Ammon's horn (tissue), 1 donor: ENCODE measurements at places on chromosomes 1 and 21.
A peak's percentile ranks its signal among the peaks of the same experiment; 100 is the strongest.

DNA sequence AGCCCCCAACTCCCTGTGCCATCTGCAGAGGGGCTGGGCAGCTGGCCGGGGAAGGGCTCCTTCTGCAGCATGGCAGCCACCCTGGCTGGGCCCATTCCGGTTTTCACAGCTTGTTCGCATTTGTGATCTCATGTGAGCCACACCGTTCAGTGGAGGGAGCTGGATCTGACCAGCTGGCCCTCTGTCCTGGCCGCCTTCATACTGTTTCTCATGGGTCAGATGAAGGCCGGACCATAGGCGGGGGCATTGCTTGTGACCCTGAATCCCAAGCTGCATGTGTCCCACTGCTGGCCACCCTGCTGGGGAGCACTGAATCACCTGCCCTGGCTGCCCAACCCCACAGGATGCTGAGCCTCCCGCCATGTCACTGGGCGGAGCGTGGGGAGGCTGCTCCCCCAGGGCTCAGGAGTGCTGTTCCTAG is 36.4 kb upstream of the PRSS38 start:
- DNase-seq = no peak

DNA sequence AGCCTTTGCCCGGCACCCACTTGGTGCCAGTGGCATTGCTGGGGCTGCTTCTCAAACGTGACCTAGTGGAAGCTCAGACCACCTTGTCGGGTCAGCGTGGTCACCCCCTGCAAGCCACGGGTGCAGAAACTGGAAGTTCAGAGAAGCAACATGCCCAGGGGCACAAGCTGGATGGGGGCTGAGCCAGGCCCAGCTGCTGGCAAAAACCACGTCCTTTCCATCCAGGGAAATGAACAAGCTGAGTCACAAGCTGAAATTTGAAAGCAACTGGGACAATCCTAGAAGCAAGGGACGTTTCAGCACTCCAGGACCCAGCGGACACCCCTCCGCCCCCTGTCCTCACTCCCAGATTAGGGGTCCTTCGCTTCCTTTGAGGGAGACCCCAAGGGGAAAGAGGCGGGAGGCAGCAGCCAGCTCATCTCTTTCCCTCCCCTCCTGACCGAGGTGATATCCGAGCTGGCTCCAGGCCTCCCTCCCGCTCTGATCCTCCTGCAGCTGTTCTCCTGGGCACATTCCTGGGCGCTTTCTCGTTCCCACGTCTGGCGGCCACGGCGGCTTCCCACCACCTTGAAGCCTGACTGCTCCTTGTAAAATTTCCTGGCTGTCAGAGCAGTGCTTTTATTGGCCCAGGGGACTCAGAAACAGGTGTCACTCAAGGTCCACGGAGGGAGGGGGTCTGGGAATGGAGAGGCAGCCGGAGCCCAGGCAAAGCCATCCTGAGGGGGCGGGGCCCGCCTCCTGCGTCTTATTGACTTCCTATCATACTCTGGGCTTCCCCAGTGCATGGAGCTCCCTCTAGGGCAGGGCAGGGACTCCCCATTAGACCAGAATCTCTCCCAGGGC is 62.8 kb downstream of the PAX7 start:
- DNase-seq = no peak

DNA sequence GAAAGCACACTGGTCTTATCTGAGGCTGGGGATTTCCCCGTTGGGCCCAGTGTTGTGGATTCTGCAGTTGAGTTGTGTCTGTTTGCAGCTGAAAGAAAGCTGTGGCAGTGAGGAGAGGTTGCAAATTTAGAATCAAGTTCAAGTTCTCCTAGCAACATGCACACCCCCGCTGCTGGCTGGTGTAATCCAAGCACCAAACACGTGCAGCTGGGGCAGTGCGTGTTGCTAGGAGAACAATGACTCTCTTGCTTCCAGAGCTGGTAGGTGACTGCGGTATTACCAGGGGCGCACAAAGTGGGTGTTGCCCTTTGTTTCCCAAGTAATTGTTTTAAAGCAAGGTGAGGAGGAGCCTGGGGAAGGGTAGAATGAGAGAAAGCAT is 91.5 kb downstream of the IER5 start:
- DNase-seq = peak; percentile 90

GRCh38 chr1:107480548-107481415 is 339.9 kb downstream of the NTNG1 start:
- DNase-seq = peak; percentile 64

GRCh38 chr1:203066965-203067364 is 18.8 kb downstream of the MYOG start:
- no peak for DNase-seq

DNA sequence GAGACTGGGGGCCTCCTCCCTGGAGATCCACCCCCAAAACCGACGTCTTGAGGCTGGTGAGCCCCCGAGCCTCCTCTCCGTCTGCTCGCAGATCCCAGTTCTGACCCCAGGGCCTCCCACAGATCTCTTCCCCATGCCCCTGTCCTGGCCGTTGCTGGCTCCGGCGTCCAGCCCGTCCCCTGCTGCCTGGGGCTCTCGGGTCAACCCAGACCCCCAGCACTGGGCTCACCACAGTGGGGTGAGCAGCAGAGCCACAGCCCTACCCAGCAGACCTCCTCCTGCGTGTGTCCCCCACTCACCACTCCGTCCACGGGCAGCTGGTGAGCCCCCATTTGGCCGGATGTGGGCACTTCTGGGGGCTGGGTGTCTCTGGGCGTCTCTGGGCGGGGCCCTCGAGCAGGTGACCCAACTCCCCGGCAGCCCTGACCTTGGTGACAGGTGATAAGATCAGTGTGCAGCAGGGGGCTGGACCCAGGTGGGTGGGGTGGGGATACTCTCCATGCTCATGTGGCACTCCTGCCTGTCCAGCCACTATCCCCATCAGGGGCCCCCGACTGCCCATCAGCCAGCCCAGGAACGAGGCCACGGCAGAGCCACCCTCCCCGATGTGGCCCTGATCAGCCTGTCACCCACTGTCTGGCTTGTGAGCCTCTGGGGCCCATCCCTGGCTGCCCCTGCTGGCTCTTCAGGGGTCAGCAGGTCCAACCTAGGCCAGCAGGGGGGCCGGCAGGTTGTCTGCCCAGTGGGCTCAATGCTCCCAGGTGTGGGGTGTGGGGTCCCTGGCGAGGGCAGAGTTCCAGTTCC is 709 bp downstream of the TNFRSF14 start:
- DNase-seq = no peak

GRCh38 chr1:81635816-81636215 is 164.9 kb upstream of the ADGRL2 start:
- no peak for DNase-seq

DNA sequence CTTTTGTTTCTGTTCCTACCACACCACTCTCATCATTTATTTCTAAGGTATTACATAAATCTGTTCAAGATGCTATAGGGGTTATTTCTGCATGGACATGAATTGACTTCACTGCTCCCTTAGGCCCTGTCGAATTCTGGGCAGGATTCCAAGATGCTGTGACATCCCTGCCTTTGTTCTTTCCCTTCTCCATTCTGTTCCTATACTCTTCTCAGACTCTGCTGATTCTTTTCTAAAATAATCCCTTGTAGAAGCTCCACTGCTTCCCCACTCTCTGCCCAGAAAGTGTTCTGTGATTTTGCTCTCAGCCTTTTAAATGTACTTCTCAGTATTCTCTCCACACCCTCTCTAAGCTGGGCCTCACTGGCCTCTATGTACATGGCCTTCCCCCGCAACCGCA is 99.2 kb downstream of the PHTF1 start:
- DNase-seq = peak; percentile 56

GRCh38 chr1:230242326-230242725 is 175.3 kb downstream of the GALNT2 start:
- DNase-seq = no peak

DNA sequence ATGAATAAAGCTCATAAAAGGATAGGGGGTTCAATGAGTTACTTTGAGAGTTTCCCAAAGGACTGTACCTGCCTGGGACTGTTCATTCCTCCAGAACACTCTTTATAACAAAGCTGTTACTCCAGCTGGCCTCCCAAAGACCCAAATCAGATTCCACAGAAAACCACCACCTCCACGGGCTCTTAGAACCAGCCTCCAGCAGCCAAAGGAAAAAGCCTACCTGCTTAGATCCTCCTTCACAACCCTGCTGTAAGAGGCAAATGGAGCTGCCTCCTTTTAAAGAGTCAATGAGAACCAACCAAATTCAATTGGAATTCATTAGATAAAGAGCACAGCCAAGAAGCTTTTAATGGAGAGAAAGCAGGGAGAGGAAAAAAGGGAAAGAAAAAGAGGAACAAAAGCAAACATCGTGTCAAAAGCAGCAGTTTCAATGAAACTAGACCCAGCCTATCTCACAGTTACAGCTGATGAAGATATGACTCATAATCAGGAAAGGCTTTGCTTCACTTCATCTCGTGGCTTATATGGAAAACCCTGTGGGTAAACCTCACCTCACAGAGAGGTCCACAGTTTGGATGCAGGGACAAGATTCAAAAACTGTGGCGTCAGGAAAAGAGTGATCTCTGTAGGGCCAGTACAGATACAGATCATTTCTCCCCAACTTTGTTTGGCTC is 27.8 kb upstream of the FMO4 start:
- no peak for DNase-seq

DNA sequence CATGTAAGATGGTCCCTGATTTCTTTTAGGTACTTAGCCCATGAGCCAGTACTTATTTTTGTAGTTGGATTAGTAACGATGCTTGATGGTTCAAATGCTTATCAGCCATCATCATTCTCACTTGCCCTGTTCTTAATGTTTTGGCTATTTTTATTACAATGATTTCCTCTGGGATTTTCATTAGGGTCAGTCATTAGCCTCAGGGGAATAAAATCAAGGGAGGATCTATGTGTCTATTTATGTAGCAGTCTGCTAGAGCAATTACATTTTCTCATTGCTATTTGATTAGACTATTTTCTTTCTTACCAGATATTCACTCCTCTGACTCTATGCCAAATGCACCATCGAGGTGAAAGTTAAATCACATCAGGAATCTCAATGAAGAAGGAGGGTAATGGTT is 10.9 kb upstream of the CCT8 start:
- no peak for DNase-seq

GRCh38 chr1:170686291-170686690 is 22.4 kb downstream of the PRRX1 start:
- no peak for DNase-seq

DNA sequence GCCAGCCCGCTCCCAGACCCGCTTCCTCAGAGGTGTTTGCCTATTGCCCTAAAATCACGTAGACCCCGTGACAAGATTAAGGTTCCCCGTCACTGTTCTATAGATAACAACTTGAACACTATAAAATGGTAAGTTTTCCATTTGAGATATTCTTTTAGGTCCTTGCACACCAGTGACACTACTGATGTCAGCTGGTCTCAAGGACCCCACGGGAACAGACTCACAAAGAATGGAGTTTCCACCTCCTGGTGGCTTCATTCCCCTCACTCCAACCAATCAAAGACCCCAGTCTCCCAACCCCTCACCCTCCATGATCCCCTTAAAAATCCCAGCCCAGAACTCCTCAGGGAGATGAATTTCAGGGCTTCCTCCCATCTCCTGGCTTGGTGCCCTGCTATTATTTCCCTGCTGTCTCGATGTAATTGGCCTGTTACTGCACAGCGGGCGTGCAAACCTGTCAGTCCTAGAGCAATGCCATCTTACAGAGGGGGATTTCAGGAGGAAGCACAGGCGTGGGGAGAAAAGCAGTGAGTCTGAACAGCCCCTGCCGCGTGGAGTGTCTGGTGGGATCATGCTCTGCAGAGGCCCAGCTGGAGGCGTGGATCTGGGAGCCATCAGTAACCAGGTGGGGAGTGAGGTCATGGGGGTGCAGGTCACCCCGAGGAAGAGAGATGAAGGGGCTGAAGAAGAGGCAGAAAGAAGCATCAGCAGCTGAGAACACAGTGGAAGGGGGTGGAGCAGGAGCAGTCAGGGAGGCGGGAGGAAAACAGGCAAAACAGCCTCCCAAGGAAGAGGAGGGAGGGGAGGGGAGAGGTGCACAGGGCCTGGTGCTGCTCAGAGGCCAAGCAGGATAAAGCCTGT is 35.1 kb upstream of the LBR start:
- no peak for DNase-seq

GRCh38 chr1:32798679-32799416 is 18.3 kb downstream of the YARS1 start:
- no peak for DNase-seq

- DNase-seq = no peak
Measured at GRCh38 chr1:36148821-36149236, 457 bp downstream of the TRAPPC3 start.

- DNase-seq = peak; percentile 32
Measured at GRCh38 chr1:168535536-168535935, 8.3 kb downstream of the XCL2 start.

GRCh38 chr1:98181036-98181764 is 260.4 kb upstream of the DPYD start:
- DNase-seq = no peak

DNA sequence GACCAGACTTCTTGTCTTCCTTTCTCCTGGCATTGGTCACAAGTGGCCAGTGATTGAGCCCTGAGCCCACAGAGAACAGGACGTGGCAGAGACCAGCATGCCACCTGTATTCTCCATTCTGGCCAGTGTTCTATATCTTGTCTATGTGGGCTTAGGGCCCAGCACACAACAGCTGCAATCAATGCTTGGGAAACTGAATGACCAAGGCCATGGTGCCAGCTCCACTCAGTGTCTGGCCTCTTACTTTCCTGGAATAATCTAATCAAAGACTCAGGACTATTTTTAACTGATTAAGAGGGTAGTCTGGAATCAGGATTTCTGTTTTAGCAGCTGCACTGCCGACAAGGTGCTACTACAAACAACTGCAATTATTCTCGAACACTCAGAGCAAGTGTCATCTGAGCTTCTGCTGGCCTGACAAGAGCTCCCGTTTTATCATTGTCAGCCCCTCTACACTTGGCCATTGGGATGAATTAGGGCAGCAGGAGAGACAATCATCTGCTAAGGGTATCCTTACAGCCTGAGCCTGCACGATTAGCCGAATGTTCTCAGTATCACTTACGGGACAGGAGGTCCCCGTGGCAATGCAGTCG is 74.4 kb upstream of the GRIK3 start:
- DNase-seq = no peak

DNA sequence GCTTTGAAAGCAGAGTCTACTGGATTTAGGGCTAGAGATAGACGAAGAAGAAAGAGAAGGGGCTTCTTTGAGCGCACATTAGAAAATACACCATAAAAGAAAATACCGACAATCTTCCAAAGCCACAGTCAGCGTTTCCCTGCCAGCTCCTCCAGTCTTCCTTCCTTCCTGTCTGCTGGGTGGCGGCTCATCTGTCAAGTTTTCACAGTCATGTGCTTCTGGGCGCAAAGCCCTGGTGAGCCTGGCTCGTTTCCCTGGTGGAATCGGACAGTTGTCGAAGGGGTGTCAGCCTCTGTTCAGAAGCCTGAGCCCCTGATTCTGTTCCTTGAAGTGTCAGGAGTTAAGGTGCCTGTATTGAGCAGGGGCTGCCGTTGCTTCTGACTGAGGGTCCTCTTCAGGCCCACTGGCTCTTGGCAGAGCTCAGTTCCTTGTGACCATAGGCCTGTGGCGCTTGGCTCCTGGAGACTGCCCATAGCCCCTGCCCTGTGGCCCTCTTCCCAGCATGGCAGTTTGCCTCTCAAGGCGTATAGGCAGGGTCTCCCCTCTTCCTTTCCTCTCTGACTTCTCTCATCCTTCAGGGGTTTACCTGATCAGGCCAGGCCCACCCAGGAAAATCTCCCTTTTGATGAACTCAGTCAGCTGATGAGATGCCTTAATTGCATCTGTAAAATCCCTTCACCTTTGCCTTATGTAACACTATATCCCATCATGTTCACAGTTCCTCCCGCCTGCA is 58.6 kb downstream of the ADARB1 start:
- peak; percentile 40 for DNase-seq

- DNase-seq = no peak
Measured at GRCh38 chr1:118247593-118247992, 62.6 kb upstream of the SPAG17 start.
